Right kidney (tissue), 9 donors: ENCODE measurements at places on chromosomes 11 and 22.
A peak's percentile ranks its signal among the peaks of the same experiment; 100 is the strongest.

DNA sequence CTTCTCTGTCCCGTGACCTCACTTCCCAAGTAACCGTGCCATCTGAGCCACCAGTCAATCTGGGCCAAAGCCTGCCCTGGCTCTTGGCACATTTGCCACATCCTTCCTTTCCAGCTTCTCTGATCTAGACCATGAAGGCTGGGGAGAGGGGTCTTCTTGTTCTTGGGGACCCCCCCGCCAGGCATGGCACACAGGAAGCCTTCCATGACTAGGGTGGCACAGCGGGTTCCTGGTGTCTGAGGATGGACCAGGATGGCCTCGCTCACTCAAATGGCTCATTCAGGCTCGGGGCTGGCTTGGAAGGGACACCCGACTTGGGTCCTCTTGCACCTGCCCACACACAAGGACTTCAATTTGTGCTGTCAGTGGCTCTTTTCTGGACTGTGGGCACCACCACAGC lies 121.3 kb downstream of the BCR start:
- DNase-seq, result no peak

DNA sequence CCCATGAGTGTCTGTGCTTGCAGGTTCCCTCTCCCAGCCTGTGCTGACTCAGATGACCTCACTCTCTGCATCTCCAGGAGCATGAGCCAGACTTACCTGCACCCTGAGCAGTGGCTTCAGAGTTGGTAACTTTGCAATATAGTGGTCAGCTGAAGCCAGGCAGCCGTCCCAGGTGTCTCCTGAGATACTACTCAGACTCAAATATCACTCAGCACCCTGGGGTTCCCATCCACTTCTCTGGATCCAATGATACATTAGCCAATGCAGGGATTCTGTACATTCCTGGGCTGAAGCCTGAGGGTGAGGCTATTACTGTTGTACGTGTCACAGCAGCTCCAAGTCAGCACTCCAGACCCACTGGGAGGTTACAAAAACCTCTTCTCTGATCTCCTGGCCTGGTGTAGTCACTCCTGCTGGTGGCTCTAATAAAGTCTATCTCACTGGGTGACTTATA lies 87.8 kb upstream of the TOP3B start:
- no peak for DNase-seq

DNA sequence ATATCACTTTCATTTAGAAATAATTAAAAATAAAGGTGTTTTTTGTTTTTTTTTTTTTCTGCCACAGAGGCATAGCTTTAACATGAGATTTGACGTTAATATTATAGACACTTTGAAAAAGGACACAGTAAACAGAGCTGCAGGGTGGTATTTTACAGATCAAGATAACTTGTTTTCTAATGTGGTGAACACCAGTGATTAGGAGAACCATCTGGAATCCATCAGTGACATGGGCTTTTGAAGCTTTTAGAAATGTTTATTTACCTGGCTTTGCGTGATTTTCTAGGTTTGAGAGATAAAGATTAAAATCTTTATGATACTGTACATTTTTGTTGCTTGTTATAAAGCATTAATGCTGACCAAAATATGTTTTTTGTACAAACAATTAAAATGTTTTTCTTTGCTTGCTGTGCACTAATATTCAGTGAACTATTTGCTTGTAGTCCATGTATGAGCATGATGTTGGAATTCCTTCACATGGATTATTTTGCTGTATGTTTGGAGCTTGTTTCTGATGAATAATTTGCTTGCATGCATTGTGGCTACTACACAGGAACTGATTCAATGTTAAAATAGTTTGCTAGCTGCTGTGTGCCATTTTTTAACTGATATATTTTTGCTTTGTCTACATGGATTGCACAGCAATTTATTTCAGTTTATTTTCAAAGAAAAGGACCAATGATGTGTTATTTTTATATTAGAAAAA lies 352.1 kb upstream of the NARS2 start:
- DNase-seq, result no peak

- DNase-seq, result peak; percentile 28
Measured at GRCh38 chr22:36510966-36511881, 4.4 kb upstream of the FOXRED2 start.

DNA sequence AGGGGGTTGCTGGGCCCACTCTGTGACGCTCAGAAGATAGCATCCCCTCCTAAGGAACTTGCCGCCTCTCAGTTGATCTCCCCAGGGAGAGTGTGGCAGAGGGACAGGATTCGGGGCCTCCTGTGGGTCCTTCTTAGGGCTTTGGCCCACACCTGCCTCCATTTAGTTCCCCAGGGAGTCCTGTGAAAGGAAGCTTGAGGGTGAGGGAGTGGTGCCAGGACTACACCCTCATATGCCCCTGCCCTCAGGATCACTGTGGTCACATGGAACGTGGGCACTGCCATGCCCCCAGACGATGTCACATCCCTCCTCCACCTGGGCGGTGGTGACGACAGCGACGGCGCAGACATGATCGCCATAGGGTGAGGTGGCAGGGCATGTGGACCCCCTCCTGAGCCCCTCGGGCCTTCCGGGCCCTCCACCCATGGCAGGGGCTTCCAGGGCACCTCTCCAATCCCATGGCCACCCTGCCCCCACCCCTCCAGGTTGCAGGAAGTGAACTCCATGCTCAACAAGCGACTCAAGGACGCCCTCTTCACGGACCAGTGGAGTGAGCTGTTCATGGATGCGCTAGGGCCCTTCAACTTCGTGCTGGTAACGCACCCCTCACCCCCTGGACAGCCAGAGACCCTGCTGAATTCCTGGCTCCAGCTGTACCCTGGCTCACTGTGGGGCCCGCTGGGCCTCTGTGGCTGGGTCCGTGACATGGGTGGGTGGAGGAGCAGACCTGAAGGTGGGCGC lies 3.5 kb downstream of the INPP5J start:
- no peak for DNase-seq

DNA sequence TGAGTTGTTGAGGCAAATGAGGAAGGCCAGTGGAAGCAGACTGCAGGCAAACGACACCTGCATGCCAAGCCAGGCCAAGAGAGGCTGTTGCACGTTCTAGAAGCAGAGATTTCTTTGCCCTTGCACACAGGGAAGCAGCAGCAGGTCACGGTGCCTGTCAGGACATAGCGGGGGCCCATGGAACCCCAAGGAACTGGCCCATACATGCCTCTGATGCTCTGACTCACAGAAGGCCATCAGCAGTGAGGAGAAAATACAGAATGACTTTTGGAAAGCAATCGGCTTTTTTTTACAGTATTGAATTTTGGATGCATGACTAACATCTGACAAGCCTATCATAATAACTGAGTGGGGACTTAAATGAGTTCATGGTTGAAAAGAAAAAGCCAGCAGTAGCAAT lies 123.9 kb downstream of the MPPED1 start:
- no peak for DNase-seq

- no peak for DNase-seq
Measured at GRCh38 chr22:25361899-25362214, 142.4 kb downstream of the CRYBB2 start.

DNA sequence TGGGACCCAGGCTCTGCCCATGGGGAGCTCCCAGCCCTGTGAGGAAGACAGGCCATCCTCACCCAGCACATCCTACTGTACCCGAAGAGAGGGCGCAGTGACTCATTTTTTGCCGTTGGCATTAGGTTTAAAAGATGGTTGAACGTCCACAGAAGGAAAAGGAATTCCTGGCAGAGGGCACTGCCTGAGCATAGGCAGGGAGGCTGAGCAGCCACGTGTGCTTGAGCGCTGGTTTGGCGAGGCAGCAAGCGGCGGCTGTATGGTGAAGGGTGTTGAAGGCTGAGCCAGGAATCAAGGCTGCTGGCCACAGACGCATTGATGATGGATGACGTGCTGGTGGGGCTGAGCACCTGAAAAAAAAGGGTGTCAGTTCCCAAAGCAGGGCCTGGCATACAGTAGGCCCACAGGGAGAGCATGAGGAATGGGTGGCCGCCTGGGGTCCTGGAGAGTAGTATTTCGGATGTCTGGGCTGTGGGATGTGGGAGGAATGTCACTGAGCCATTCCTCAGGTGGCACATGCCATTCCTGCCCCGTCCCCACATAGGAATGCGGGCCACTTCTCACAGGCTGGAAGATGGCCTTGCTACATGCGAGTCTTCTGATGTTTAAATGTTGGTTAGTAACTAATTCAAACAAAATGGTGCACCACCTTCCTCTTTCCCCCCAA lies 112.5 kb downstream of the KIAA1671 start:
- no peak for DNase-seq

- DNase-seq, result no peak
Measured at GRCh38 chr22:18064636-18065035, 13.2 kb upstream of the PEX26 start.

DNA sequence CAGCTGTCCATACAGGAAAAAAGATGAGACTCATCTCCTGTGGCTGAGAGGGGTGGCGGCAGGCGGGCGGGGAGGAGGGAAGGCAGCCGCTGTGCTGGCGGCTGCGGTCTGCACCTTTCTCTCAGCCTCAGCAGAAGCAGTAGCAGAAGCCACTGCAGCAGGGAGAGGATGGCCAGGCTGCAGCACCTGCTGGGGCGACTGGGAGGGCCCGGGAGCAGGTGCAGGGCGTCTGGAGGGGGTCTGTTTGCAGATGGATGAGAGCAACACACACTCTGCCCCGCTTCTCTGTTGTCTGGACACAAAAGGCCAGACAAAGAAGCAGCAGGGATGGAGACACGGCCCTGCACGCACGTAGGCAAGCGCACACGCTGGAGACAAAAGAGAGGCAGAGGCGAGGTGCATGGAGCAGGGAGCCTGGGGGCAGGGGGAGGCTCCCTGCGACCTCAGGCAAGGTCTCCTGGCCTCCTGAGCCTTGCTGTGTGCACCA lies 9.3 kb upstream of the MIAT start:
- peak; percentile 32 for DNase-seq

DNA sequence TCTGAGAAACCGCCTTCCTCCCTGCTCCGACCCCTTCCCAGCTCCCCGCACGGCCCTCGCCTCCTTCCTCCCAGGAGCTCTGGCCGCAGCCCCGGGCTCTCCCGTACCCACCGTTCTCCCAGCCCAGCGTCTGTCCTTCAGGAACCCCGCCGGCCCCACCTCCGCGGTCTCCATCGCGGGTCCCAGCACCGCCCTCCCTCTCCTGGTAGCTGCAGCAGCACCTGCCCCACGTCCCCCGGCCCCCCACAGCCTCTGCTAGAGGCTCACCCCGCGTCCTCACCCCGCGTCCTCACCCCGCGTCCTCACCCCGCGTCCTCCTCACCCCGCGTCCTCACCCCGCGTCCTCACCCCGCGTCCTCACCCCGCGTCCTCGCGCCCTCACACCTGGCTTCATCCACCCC lies 85.9 kb downstream of the WNT7B start:
- no peak for DNase-seq

DNA sequence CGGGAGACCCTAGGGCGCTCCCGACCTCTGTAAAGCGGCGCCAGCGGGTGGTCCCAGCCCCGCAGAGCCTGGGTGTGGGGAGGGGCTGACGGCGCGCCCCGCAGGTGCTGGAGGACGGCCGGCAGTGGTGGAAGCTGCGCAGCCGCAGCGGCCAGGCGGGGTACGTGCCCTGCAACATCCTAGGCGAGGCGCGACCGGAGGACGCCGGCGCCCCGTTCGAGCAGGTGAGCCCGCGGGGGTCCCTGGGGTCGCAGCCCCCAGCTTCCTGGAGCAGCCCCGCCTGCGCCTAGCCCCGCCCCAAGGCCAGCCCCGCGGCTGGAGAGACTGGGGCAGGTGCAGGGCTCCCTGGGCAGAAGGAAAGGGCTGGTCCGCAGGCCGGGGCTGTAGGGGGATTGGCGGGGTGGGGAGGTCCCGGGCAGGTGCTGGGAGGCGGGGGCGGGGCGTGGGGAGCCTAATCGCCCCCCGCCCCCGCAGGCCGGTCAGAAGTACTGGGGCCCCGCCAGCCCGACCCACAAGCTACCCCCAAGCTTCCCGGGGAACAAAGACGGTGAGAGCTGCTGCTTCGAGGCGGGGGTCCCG lies 19.7 kb downstream of the EPS8L2 start:
- DNase-seq, result peak; percentile 51

DNA sequence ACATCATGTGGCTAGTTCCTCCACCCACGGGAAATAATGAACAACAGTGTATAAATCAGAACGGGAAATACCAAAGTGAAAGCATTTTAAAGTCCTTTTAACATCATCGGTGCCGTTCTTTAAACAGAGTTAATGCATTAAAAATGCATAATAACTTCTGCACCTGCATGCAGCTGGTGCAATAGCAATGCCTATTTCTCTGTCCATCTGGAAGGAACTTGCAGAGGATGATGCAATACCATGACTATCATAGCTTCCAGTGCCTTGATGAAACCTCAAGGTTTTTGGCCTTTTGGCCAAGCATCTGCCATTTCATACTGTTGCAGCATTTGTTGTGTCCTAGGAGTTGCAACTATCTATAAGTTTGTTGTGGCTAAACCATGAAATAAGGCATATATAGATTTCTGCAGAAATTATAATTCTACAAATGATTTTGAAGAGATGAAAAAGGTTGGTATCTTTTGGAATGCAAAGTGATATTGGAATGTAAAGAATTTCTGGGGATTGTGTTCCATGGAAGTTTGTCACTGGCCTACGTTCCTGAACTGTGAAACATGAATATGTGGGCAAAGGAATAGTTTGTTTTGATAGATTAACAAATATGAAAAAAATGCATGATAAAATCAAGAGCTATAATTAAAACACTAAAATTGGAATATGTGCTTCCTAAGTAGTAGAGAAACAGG lies 9.8 kb upstream of the EIF3F start:
- no peak for DNase-seq

GRCh38 chr11:72235351-72236057 lies 8.5 kb downstream of the PHOX2A start:
- DNase-seq, result no peak

GRCh38 chr11:65355013-65355775 lies 643 bp downstream of the TIGD3 start:
- no peak for DNase-seq

GRCh38 chr22:45776313-45776585 lies 104.6 kb downstream of the ATXN10 start:
- no peak for DNase-seq

DNA sequence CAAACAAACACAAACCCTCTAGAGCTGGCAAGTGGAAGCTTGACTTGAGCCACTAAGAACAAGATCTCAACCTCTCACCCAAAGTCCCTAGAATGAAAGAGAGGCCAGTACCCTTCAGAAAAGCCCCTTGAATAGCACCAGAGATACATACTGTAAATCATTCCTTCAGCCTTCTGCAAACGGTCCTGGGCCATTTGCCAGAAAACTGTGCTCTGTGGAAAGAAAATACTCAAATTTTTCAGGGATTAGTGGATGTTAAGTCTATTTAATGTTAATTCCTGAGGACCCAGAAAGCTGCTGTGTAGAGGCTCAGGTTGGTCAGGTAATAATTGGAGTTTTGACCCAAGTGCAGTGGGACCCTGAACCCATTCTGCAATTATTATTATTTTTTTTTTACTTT lies 16.9 kb downstream of the SERPINH1 start:
- no peak for DNase-seq
